CD4-positive, alpha-beta T cell treated with Interleukin-15 for 4 hours (primary cell): ENCODE measurements at places on chromosomes 4 and X.

DNA sequence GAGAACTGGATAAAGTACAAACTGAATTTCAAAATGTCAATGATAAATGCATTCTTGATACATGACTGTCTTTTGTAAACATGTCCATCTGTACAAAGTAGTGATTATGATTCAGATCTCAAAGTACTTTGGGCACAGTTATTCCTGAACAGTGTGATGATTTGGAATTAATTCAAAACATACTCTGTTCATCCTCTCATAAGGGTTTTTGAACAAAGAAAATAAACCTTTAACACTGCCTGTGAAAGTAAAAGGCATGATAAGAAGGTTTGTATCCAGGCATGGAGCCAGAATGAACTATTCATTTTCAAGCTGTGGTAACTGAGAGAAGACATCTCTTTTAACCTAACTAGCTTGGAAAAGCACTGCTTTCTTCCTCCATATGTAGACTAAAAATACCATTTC, 883 bp upstream of the KLHL4 start:
- no peak for DNase-seq

- DNase-seq, result no peak
Observed at GRCh38 chr4:165828928-165829327, 44.1 kb upstream of the TLL1 start.

GRCh38 chrX:150185766-150186165, 177.4 kb upstream of the MAMLD1 start:
- DNase-seq, result no peak

GRCh38 chrX:13835825-13836224, 18.9 kb upstream of the GPM6B start:
- no peak for DNase-seq

DNA sequence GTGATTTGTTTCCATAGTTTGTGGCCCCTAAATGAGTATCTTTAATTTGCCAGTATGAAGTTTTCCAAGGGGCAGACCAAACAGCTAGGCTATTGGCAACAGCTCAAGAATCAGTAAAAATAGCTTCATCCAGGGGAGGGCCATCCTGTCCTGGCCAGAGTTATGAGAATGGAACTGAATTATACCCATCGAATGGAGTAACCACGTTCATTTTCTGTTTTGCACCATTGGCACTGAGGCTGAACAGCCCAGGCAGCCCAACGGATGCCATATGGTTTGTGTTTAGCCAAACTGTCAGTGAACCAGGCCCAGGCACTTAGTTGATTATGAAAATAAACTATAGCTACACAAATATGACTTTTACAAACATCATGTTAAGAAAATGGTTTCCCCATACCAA, 17.7 kb upstream of the ASB5 start:
- DNase-seq, result no peak
